ENCODE measurements at places on chromosomes 4 and X.

GRCh38 chr4:110109455-110109854 is 89.0 kb downstream of the ELOVL6 start:
- DNase-seq, result no peak

DNA sequence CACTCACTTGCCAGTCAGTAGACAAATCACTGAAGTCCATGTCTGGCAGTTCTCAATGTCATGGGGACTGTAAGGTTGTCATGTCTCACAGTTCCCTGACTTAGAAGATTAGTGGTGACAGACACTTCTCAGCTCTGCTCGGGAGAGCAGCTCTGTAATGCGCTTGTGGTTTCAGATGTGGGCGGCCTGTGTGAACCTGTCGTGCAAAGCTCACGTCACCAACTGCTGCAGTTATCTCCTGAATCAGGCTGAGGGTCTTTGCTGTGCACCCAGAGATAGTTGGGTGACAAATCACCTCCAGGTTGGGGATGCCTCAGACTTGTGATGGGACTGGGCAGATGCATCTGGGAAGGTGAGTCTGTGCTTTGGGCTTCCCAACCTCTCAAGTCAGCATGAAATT is at the start of gene IL9R:
IL9R (plus strand) TSS at position 261 of the 400 bp plus-strand sequence; CDS start at position 325, 64 bp downstream.
- DNase-seq, result peak; percentile 55

GRCh38 chr4:184534511-184535391 is 60.4 kb upstream of the IRF2 start:
- no peak for DNase-seq

GRCh38 chr4:16844816-16845586 is 53.4 kb downstream of the LDB2 start:
- DNase-seq, result no peak

GRCh38 chrX:128698573-128699181 is 646.5 kb upstream of the ACTRT1 start:
- no peak for DNase-seq

DNA sequence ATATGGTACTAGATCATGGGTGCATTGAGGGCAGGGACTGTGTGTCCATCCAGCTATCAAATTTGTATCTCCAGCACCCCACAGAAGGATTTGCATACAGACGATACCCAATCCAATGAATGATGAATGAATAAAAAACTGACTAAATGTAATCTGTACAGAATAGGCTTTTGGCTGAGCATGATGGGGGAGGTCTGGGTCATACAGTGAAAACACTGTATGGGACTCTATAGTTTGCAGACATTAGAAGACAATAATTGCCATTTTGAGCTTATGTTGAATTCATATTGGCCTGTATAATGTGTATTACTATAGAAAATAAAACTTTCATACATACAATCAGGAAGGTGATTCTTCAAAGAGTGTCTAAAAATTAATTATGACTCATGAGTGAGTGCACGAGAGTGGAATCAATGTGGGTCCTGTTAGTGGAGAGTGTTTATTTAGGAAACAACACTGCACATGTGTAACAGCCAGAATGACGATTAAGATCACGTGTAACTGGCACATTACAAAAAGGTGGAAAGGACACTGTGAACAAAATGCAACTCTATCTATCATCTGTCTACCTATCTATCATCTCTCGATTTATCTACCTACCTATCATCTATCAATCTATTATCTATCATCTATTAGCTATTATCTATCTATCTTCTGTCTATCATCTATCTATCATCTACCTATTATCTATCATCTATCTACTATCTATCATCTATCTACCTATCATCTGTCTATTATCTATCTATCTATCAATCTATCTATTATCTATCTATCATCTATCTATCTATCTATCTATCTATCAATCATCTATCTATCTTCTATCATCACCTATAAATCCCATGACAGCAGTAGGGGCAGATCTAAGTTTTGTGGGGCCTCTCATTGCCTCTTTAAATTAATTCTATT is 201.3 kb downstream of the PTTG2 start:
- DNase-seq, result no peak

DNA sequence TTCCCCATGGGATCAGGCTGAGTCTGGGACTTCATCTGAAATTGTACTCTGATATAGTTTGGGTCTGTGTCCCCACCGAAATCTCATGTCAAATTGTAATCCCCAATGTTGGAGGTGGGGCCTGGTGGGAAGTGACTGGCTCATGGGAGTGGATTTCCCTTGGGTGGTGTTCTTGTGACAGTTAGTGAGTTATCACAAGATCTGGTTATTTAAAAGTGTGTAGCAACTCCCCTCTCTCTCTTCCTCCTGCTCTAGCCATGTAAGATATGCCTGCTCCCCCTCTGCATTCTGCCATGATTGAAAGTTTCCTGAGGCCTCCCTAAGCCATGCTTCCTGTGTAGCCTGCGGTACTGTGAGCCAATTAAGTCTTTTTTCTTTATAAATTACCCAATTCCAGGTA is 61.0 kb downstream of the RASGEF1B start:
- DNase-seq, result no peak

DNA sequence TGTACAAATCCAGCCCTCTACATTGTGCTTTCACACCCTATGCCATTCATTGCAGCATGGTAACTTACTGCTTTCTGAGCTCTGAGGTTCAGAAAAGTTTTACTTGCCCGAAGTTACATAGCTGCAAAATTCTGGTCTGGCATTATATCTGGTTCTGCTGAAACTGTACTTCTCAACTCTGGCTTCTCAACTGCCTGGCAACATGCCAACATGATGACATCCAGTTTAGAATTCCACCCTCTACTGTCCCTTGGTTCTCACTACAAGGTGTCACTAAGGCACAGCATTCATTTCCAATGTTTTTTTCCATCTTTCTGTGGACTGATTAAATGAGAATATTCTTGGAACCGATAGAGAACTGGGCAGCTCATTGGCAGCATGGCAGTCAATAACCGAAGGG is 242.9 kb upstream of the PRPS2 start:
- no peak for DNase-seq
